ENCODE measurements at places on chromosomes 3 and 15. TPM values are rescaled to one million over a fixed set of nuclear protein-coding genes. Genes with fewer than 3 reads are reported as not detected.

NDN gene
- 41.5 TPM for total RNA-seq

ASB14 gene
- not detected for total RNA-seq

SPINT1 gene
- 0.18 TPM for total RNA-seq

PLAAT1 gene
- total RNA-seq = not detected

SHF gene
- total RNA-seq = 2.0 TPM

TMEM207 gene
- total RNA-seq = not detected

CELF6 gene
- under 0.01 TPM for total RNA-seq
